ENCODE measurements at places on chromosomes 3 and 15.

DNA sequence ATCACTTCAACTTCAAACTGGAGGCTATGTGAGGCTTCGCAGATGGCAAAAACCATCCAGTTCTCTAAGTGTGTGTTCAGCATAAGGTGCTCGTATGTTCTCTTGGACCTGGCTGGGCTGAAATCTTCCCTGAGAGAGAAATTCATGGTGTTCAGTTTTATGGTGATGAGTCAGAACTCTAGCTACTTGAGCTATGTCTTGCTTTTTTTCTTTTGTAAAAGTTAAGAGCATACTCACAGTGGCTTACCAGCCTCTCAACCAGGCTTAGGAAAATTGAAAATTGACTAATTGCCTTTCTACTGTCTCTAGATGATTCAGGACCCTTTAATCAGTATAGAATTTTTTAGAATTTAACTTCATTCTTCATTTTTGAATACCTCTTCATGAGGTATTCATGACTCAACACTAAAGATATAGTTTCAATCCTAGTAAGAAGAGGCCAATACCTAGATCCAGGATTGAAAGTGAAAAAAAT, 617.5 kb downstream of the TBL1XR1 start:
- DNase-seq = no peak

DNA sequence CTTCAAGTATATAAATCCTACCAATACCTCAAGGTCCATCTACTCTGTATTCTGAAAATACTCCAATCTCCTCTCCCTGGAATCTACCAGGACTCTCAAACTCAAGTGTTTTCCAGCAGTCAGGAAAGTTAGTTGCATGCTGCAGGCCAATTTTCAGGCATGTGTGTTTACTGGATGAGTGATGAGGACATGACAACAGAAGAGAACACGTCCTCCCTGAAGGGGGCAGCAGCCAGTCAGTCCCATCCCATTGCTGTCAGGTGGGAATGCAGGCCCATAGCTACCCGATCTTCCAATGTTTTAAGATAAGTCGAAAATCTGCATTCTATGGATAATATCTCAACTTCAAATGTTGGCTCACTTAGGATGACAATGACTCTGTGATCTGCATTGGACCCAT, 496.2 kb downstream of the FHIT start:
- DNase-seq = no peak

GRCh38 chr3:176583956-176584355, 613.3 kb downstream of the TBL1XR1 start:
- DNase-seq = no peak

GRCh38 chr3:192413461-192413860, 313.9 kb downstream of the FGF12 start:
- no peak for DNase-seq

DNA sequence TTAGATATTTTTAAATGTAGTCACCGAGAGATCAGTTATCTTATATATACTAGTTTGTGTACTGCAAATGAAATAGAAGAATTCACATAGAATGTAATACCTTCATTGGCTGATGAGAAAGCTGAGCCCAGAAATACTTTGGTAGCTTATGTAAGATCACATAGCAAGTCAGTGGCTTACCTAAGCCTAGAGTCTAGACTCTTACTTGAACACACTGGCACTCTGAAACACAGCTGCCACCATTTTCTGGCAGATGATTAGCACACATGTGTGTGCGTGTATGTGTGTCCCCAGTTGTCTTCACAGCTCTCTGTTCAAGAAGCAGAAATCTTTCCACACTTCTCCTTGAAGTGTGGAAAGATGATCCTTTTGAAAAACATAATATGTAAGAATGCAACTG, 124.3 kb downstream of the NEO1 start:
- DNase-seq = no peak

- no peak for DNase-seq
These were observed 48.8 kb downstream of the ACAP2 start for GRCh38 chr3:195394024-195394423.

- DNase-seq = no peak
These were observed 405 bp downstream of the NPRL2 start for GRCh38 chr3:50350213-50350526.

Data from stimulated activated CD4-positive, alpha-beta T cell treated with anti-CD3 and anti-CD28 coated beads, Interleukin-12 subunit alpha, Interleukin-12 subunit beta, amount 100 ng/mL, for 4 hours (primary cell).